ENCODE measurements at places on chromosomes 6 and 20.

GRCh38 chr6:41527721-41528408 is 18.3 kb upstream of the FOXP4 start:
- DNase-seq, result no peak

DNA sequence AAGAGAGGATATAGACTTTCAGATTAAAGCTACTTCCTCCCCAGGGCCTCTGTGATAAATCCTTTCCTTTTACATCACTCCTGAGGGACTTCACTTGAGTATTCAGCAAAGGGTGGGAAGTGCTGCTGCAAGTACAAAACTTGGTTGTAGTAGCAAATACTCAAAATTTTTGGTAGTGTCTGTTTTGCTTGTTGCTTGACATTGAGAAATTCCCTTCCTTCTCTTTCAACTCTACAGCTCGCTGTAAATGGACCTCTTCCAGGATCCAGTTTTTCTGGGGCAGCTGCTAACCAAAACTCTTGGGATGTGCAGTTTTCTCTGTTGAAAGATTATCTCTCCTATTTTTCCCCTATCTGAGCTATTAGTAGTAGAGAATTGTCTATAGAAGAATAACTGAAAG is 472.0 kb downstream of the CD109 start:
- no peak for DNase-seq

- DNase-seq, result no peak
Observed at GRCh38 chr6:105251689-105252088, 71.9 kb upstream of the POPDC3 start.

DNA sequence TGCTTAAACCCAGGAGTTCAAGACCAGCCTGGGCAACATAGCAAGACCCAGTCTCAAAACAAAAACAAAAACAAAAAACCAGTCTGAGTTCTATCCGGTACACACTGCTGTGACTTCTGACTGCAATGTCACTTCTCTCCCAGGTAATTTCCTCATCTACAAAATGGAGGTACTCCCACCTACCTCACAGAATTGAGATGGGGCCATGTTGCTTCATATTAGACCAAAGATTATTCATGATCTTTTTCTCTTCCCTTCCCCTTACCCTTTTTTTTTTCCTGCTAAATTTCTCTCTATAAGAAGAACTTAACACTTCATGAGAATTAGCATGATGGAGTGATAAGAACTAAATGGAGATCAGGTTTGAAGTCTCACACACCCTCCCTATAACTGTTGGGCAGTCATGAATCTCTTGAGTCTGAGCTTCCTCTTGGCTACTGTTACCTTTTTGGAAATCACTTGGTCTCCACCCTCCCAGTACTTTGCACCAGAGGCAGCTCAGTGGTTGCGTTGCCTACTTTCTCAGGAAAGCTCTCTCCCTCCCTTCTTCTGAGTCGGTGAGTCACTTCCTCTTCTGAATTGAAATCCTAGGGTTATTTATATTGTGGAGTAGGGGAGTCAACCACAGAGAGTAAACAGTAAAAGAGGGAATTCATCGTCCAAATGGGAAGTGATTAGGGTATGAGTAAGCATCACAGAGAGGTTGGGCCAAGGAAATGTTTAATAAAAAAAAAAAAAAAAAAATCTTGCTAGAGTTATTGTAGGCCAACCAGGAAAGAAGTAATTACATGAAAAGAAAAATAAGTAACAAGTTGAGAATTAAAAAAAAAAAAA is 59.9 kb upstream of the MAP7 start:
- DNase-seq, result no peak

GRCh38 chr6:142309426-142309825 is 7.6 kb downstream of the ADGRG6 start:
- DNase-seq, result no peak

DNA sequence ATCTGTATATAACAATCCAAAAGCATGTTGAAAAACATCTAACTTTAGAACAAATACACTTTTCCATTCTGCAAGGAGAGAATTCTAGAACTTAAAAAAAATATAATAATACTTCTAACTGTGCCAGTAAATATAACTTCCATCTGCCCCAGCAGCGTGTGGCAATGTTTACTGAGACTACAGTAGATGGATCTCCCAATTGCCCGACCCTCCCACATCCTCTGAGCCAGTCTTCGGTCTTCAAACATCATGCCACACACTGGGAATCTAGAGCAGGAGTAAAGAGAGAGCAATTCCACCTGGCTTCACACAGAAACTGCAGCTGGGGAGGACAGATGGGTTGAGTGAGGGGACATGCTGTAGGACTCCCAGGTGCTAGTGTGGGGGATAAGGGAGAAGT is 121.3 kb upstream of the NHSL1 start:
- DNase-seq, result no peak

GRCh38 chr20:41361757-41362747 is 4.6 kb downstream of the EMILIN3 start:
- DNase-seq, result no peak

DNA sequence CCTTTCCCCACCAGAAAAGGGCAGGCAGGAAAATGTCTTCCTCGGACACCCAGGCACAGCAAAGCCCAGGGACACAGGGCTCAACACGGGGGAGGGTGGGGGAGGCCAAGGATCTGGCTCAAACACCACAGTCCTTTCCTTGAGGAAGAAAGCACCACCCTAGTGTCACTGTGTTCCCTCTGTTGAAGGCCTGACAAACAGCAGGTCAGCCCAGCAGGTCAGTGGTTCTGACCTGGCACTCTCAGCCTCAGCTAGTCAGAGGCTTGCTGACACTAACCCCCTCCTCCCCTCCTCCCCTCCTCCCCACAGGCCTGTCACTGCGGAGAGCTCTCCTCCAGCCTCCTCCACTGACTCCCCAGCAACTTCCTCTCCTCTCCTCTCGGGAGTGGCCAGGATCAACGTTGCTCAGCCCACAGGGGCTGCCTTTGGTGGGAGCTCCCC is 239.6 kb downstream of the LRFN2 start:
- peak; percentile 11 for DNase-seq

DNA sequence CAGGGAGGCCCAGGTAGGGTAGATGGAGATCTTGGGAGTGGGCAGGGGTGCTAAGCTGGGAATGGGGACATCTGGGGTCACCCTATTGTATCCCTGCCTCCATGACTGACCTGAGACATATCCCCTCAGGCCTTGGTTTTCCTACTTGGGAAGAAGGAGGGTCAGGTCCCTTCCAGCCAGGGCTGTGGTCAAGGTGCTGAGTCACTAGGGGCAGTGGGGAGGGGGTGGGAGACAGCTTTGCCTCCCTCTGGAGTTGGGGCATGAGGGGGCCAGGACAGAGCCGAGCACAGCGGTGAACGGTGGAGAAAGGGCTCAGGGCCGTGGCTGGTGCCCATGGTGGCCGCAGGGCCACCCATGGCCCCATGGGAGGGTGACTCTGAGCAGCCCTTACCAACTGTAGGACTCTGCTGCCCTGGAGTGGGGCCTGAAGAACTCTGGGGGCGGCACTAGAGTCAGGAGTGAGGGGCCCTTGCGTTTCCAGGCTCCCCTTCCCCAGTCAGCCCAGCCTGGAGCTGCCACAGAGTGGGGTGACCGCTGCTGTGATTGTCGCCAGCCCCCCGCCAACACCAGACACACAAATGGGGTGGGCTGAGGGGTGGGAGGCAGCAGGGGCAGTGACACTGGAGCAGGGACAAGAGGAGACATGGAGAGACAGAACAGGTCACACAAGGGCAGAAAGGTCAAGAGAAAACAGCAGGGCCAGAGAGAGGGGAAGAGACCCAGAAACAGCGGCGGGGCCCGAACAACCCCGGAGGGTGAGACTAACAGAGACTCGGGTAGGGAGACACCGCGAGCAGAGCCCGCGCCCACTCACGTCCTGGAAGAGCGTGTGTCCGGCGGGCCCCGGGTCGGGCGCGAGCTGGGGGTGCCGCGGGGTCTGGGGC is 576 bp downstream of the NECAB3 start:
- DNase-seq, result no peak

DNA sequence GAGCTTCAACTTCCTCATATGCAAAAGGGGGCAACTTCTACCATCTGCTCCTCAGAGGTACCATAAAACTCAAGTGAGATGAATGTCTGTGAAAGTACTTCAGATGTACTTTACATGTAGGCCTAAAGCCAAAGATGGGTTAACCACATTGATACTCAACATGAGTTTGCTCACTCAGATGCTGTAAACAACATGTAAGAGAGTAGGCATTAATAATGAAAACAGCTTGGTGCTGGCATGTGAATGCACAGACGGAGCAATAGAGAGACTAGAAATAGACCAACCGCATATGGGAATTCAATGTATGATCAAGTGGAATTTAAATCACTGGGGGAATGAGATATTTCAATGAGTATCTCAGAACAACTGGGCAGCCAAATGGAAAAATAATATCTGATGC is 143.8 kb upstream of the CDYL start:
- no peak for DNase-seq

DNA sequence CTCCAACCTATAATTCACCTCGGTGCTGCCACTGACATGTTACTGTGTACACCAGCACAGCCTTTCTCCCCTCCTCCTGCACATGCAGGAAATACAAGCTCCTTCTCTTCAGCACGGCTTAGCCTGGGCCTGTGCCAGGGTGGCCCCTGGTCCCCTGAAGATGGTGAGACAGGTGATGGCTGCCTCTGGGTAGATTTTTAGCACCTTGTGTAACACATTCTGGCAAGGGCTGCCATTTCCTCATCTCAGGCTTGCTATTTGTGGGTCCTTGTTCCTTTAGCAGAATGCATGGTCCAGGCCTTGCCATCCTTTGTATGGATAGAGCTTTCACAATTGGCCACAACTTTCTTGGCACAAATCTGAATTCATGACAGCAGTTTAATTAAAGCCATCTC is 151.3 kb downstream of the CDC5L start:
- DNase-seq, result no peak

GRCh38 chr6:90382760-90383159 is 86.1 kb upstream of the BACH2 start:
- no peak for DNase-seq

GRCh38 chr20:56453352-56453751 is 15.1 kb upstream of the RTF2 start:
- DNase-seq, result no peak

- no peak for DNase-seq
Observed at GRCh38 chr6:133131621-133132465, 109.3 kb upstream of the EYA4 start.

GRCh38 chr20:53032046-53032445 is 59.9 kb downstream of the TSHZ2 start:
- DNase-seq, result no peak

GRCh38 chr20:38055294-38055693 is 21.7 kb downstream of the RPRD1B start:
- no peak for DNase-seq

- DNase-seq, result no peak
Observed at GRCh38 chr6:132780770-132781371, 17.6 kb downstream of the SLC18B1 start.

- DNase-seq, result no peak
Observed at GRCh38 chr6:74768120-74768519, 437.7 kb downstream of the COL12A1 start.

- DNase-seq, result no peak
Observed at GRCh38 chr6:37500294-37500608, 558 bp upstream of the CCDC167 start.

- no peak for DNase-seq
Observed at GRCh38 chr6:46915380-46915779, 6.4 kb downstream of the ADGRF5 start.

GRCh38 chr6:105433723-105434122 is 30.8 kb upstream of the PREP start:
- DNase-seq, result no peak

DNA sequence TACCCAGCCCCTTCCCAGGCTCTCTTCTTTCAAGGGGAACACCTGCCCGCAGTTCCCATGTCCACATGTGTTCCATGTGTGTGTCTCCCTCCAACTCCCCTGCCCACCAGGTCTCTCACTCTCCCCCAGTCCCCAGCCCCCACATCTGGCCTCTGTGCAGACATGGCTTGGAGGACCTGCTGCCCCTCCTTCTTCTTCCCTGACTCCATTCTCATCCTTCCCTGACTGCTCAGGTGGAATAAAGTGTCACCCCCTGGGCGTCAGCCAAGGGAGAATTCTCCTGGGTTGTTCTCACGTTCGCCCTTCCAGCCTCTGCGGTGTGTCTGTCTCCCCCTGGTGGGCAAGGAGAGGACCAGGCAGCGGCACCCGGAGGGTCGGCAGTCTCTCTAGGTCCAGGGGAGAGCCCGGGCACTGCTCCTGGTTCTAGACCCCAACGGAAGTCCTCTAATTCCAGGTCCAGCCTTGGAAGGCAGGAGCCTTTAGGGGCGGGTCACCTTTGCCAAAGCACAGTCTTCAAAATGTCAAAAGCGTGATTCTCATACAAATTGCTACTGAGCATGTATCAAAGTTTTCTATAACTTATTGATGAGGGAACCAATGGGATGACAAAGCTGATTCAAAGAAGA is 50.5 kb downstream of the EBF4 start:
- peak; percentile 77 for DNase-seq

DNA sequence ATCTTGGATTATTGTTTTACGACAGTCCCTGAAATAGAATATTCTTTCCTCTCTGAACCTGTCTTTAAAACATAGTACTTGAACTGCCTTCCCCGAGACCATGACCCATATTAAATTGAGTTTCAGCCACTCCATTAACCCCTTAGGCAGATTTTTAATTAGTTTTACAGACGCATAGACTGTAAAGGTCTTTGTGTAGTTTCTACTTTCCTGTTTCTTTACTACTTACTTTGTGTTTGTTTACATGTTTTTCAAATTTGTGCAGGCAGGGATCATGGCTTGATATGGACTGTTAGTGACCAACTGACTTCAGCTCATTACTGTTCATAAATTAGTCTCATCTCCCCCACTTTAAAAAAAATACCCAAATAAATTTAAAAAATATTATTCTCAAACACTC is 53.8 kb downstream of the FYN start:
- DNase-seq, result no peak

DNA sequence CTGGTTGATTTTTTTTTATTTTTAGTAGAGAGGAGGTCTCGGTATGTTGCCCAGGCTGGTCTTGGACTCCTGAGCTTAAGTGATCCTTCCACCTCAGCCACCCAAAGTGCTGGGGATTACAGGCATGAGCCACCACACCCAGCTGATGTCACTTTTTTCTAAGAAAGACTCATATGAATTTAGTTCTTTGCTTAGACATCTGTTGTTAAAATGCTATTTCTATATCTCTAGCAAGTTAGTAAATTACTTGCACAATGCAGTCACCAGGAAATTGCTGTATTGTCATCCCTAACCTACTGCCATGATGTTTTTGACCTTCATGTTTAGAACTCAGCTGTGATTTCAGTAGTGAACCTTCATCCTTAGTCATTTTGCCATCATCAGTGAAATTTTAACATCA is 5.7 kb downstream of the KDM1B start:
- DNase-seq, result no peak

DNA sequence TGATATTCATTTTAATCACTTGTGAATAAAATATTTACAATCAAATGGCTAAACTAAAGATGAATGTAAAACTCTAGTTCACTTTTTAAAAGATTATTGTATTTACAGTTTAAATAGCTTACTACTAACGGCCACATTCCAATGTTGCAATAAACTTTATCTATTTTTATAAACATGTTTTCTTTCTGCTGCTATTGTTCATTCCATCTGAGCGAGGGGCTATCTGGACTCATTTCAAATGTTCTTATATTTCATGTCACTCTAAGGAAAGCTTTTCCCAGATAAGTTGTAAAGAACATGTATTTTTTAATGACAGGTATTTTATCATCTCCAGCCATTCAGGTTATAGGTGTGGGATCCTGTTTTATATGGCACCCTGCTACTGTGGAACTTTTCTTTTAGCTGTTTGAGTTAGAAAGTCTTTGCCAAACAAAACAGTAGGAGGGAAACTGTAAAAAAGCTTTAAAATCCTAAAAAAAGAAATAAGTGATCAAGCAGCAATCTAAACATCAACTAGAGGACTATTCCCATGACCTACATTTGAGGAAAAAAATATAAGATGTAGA is 42.5 kb downstream of the HMGCLL1 start:
- no peak for DNase-seq

GRCh38 chr20:50151034-50151743 is 2.3 kb downstream of the PEDS1 start:
- DNase-seq, result no peak

All from stimulated activated CD4-positive, alpha-beta T cell treated with anti-CD3 and anti-CD28 coated beads, Interleukin-2, amount 100 ng/mL, for 24 hours (primary cell).